ENCODE measurements at places on chromosomes 16 and 17. TPM values are rescaled to one million over a fixed set of nuclear protein-coding genes. Genes with fewer than 3 reads are reported as not detected.

GSG1L gene
- total RNA-seq = not detected

KRTAP3-1 gene
- total RNA-seq = not detected

PRR35 gene
- total RNA-seq = not detected

KLHDC4 gene
- 32.4 TPM for total RNA-seq

CDC6 gene
- 0.29 TPM for total RNA-seq
